ENCODE measurements at places on chromosomes 11 and 22.

- peak; percentile 91 for DNase-seq
These were observed 7.9 kb downstream of the ATG16L2 start for GRCh38 chr11:72821920-72822799.

DNA sequence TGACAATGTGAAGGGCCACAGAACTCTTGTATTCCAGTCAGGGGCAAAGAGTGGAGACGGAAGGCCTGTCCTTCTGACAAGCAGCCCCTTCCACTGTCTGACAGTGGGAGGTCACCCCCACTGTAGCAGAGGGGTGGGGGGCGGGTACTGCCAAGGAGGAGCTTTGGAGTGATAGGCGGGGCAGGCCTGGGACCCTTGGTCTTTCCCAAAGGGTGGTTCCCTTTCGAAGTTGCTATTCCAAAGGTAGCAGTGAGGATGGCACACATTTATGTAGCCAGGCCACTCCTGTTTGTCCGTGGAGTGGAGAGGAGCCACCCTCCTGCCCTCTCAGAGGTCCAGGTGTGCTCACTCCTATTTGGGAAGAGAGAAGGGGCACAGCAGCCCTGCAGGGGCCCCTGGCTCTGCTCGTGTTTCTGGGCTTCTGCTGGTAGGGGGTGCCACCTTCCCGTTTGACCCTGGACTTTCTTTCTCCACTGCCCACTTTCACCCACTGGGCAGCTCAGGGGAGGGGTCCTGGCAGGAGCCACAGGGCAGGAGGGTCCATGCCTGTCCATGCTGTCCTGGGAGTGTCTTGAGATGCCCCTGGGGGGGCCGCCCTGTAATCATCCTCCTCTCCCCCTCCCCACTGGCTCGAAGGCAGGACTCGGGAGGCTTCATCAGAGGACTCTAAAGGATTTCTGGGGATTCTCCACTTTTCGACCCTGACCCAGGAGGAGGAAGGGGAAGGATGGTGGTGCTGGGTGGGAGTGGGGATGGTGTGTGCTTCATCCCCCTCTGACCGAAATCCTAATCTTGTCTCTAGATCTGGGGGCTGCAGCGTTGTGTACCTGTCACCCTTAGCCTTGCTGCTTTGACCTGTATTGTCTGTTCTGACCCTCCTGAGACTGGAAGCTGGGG, 994 bp downstream of the TAGLN start:
- DNase-seq, result no peak

GRCh38 chr22:49460592-49461281, 366.9 kb downstream of the BRD1 start:
- no peak for DNase-seq

DNA sequence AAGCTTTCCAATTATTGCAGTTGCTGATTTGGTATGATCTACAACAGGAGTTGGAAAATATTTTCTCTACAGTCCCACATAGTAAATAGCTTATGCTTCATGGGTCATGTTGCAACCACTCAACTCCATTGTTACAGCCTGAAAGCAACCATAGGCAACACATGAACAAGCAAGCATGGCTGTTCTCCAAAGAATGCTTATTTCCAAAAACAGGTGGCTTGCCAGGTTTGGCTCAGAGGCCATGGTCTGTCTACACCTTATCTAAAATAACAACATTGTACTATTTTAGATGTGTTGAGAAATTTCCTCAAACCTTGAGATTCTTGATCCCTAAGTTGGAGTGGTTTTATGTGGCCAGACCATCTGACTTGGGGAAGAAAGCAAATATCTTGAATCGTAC, 153.9 kb upstream of the MPPED2 start:
- no peak for DNase-seq

- DNase-seq, result no peak
These were observed 161.8 kb upstream of the GRIA4 start for GRCh38 chr11:105447936-105448702.

DNA sequence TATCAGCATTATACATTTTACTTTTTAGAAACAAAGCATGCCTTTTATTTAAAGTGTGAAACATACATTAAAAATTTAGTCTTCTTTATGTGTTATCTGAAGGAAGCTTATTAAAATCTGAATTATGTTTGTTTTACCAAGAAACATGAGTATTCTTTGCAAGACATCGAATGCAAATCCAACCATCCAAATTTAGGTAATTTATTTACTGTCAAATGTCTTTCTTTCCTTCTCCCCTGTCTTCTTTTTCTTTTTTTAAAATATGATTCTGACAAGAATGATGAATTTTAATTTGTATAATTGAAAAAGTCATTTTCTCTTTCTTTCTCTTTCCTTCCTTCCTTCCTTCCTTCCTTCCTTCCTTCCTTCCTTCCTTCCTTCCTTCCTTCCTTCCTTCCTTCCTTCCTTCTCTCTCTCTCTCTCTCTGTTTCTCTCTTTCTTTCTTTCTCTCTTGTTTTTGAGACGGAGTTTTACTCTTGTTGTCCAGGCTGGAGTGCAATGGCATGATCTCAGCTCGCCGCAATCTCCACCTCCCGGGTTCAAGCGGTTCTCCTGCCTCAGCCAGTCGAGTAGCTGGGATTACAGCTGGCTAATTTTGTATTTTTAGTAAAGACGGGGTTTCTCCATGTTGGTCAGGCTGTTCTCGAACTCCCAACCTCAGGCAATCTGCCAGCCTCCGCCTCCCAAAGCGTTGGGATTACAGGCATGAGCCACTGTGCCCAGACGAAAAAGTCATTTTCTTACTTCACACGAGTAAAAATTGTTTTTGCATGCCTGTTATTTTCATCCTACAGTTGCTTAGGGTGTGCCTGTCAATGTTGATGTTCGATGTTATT, 157.5 kb downstream of the TMEM135 start:
- no peak for DNase-seq

DNA sequence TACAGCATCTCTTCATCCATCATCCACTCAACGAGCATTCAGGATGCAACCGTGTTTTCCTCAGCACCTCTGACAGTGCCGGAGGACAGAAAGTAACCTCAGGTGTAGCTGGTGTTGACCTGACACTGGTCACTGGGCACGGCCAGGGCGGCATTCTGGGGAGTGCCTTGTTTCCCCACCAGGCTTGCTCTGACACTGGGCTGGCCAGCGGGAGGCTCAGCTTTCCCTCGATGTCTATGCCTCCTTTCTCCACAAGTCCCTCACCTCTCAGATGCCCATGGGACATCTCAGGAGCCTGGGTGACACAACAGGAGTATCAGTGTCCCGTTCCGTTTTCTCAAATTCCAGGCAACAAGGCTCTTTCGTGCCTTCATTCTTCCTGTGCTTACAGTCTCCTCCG, 28.9 kb downstream of the CD6 start:
- no peak for DNase-seq

DNA sequence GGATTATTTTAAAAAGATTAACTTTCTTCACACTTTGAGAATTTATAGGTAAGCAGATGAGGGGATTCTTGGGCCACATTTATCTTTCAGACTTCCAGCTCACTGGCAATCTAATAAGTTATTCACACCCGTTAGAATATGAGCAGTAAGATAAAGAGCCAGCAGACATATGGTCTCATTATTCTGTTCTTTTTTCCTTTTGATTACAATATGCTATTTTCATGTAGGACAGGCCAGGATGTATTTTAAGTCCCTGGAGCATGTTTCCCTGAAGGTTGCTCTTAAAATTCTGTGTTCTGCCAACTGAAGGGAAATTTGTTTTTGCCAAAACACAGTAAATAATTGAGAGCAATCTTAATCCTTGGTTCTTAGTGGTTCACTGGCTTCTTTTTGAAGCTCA, 22.2 kb downstream of the PDHX start:
- DNase-seq, result no peak

DNA sequence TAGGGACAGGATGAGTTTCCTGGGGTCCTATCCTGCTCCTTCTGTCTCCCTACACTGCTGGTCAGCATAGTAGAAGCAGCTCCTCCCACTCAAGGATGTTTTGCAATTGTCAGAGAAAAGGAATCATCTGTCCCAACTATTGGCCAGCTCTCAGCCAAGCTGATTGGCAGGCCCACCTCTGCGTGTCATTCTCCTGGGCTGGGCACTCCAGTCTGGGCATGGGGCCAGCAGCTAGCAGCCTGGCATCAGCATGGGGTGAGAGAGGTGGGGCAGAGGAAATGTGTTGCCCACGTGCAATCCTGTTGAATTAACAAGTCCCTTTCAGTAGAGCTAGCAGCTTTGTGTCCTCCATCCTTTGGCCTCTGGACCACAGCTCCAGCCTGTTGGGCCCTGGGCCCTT, 14.1 kb downstream of the ANKK1 start:
- DNase-seq, result no peak

GRCh38 chr22:23696326-23696851, 5.6 kb downstream of the RGL4 start:
- peak; percentile 64 for DNase-seq

DNA sequence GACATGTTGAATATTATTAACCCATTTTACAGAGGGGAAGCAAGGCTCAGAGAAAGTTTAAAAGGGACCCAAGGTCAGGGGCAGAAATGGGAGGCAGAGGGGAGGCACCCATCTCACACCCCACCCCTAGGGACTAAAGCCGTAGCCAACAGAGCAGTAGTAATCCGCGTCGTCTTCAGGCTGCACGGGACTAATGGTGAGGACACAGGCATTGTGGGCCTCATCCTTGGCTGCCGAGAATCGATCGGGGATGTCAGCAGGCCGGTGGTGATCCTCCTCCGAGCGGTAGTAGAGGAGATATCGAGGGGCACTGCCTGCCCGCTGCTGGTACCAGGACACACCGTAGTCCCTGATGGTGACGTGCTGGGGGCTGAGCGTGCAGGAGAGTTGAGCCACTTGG, 1.5 kb downstream of the VPREB3 start:
- DNase-seq, result no peak
